Mammary epithelial cell (primary cell): ENCODE measurements at places on chromosomes 4 and X. TPM values are rescaled to one million over a fixed set of nuclear protein-coding genes. Genes with fewer than 3 reads are reported as not detected.

Gene AVPR2
- not detected in 2 replicates for total RNA-seq

Gene SLC25A31
- not detected in 2 replicates for total RNA-seq

Gene CHRDL1
- not detected for total RNA-seq

Gene ZNF732
- 0.80 and 2.0 TPM in 2 replicates for total RNA-seq

Gene GABRB1
- not detected in 2 replicates for total RNA-seq

Gene CDS1
- 29.8 TPM for total RNA-seq

Gene PDZD4
- total RNA-seq = 0.19 and 0.54 TPM in 2 replicates

Gene MEPE
- not detected for total RNA-seq

Gene RBM10
- total RNA-seq = 42.1 and 54.3 TPM in 2 replicates

Gene FAM47E
- 1.5 TPM for total RNA-seq

Gene SPIN4
- 2.8 TPM for total RNA-seq

Gene VGLL1
- 2.0 and 3.5 TPM in 2 replicates for total RNA-seq

Gene CT45A1
- not detected in 2 replicates for total RNA-seq

Gene ATOH1
- total RNA-seq = not detected

Gene GATA1
- total RNA-seq = not detected

Gene PITX2
- not detected in 2 replicates for total RNA-seq

Gene CT45A2
- not detected for total RNA-seq

Gene TSPAN7
- total RNA-seq = 0.50 TPM

Gene KLB
- total RNA-seq = 0.17 TPM

Gene HADH
- total RNA-seq = 46.7 and 48.6 TPM in 2 replicates
